Nucleus accumbens (tissue), 56 donors: ENCODE measurements at places on chromosomes 7 and 10.

DNA sequence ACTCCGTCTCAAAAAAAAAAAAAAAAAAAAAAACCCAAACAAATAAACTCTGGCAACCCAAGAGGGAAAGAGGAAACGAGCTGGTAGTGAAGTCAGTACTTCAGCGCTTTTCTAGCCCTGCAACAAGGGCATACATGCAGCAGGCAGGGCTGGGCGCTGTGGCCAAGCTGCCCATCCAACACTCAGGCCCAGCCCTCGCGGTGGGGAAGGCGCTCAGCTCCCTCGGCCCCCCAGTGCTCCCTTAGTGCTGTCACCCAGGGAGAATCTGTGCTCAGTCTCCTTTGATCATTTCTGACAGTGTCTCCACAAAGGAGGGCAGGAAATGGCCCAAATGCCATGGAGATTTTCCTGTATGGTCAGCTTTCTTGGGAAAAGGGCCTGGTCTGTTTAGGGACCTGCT lies 97.2 kb downstream of the SMURF1 start:
- DNase-seq, result no peak

DNA sequence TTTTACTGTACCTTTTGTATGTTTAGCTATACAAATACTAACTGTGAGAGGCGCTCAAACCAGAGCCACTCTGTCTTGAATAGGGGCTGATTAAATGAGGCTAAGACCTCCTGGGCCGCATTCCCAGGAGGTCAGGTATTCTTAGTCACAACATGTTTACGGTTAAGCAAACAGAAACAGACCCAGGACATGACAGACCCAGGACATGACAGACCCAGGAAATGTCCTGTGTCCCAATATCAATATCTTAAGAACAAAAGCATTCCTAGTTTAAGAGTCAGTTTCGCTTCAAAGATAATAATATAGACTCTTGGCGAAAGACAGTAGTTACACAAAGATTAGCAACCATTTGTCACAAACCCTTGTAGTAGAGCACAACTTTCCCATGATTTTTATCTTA lies 304.5 kb downstream of the CCSER2 start:
- no peak for DNase-seq

DNA sequence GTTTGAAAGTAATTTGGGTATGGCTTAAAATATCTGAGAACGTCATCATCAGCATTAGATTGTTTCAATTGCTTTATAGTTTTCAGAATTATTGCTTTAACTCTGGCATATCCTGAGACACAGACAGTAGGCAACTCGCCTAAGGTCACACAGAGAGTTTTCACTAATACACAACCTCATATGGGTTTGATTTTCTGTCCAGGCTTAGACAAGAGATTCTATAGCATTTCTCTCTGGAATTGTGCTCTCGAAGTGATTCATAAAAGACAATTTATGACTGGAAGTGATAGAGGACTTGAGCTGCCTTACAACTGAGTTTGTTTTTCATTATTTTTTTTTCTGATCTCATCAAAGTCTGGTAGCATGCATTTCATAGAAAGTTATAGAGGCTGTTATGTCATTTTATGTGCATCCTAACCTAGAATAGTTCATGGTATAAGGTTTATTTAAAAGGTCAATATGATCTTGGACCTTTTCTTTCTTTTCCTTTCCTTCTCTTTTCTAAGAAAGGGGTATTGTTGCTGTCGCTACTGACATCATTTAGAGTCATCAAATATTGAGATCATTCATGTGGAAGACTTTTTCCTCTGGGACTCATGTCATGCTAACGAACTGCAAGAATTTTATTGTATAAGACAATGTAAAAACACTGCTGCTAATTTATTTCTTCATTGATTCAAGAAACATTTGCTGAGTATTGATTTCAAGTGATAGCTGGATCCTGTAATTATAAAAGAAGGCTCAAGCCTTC lies 278.2 kb downstream of the PLXDC2 start:
- DNase-seq, result no peak

DNA sequence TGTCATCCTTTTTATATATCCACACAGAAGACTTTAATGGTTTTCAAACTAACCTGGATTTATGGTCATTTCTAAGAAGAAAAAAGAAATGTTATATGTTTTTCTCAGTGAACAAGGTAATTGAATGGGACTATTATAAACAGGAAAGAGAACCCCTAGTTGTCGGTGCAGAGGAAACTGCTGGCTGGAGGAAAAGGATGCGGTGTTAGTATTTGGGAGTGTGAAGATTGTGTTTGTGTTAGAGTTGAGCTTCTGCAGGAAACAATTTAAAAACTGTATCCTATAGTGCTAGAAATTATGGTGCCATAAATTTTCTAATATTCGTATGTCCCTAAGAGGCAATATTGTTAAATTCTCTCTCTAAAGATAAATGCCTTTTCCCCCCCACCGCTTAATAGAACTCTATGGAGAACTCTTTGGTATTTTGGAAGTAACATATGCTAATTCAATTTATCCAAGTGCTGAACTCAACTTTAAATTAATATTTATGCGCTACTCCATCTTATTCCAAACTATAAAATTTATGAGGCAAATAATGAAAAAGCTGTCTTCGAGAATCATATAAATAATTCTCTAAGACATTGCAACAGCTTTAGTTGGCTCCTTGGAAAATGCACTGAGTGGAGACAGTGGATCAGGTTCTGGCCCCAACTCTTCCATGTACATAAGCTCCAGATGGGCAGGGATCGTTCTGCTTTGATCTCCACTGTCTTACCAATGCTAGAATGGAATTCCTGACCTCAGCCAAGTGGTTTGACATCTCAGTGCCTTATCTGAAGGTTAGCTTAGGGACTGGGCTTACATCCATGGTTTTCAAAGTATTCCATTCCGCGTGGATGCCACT lies 5.6 kb downstream of the BZW2 start:
- no peak for DNase-seq

DNA sequence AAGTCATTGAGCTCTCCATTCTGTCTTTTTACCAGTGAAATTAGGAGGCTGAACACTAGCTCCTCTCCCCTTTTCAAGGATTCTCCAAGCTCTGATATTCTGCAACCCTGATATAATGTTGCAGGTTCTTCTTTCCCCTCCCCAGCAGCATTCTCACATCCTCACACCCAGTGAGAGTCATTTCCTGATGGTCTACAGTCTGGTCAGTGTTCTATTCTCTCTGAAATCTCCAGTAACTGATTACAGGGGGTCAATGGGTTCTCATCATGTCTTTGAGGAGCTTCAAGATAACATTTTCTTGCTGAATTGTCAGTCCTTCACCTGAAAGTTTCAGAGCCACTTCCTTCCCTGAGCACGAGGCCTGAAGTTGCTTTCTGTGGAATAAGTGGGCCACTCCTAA lies 299.4 kb downstream of the PTEN start:
- DNase-seq, result no peak

GRCh38 chr7:136247211-136247610 lies 270.1 kb upstream of the MTPN start:
- no peak for DNase-seq
